ENCODE measurements at places on chromosomes 7 and 10. TPM values are rescaled to one million over a fixed set of nuclear protein-coding genes. Genes with fewer than 3 reads are reported as not detected.

Gene RHOBTB1
- 0.76 TPM for total RNA-seq

Gene EMX2
- not detected for total RNA-seq

Gene PDK4
- total RNA-seq, result 1.5 TPM

DNA sequence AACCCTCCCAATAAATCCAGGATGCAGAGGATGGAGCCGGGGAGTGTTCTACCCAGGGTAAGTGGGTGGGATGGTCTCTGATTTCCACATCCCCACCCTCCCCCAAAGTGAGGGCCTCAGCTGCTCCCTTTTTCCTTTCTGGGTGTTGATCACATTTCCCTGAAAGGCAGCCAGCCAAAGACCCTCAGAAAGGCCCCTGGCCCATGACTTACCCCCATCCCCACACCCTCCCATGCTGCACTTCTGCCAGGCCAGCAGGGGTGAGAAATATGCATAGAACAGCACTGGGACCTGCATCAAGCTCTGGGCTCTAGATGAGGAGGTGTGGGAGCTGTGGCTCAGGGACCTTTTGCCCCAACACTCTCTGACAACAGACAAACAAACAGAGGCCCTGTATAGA, 927.3 kb upstream of the ZNF722 start:
- ATAC-seq, result no peak

DNA sequence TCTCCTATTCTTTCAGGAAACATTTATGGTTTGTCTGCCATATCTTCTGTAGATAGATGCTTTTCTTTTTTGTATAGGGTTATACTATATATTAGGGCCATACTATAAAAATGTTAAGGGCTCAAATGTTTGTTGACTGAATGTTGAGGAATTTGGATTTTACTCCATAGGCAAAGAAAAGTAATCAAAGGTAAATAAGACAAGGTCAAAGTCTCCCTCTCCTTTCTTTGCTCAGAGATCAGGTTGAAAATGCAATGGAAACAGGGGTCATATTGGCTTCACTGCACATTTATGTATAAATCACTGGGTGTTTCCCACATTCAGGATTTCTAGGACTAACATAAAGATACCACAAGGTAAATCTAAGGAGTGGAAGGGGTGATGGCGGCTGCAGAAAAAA, 291.4 kb upstream of the FZD8 start:
- ATAC-seq, result no peak

GRCh38 chr7:89773611-89774010, 380.7 kb upstream of the STEAP1 start:
- ATAC-seq, result no peak

DNA sequence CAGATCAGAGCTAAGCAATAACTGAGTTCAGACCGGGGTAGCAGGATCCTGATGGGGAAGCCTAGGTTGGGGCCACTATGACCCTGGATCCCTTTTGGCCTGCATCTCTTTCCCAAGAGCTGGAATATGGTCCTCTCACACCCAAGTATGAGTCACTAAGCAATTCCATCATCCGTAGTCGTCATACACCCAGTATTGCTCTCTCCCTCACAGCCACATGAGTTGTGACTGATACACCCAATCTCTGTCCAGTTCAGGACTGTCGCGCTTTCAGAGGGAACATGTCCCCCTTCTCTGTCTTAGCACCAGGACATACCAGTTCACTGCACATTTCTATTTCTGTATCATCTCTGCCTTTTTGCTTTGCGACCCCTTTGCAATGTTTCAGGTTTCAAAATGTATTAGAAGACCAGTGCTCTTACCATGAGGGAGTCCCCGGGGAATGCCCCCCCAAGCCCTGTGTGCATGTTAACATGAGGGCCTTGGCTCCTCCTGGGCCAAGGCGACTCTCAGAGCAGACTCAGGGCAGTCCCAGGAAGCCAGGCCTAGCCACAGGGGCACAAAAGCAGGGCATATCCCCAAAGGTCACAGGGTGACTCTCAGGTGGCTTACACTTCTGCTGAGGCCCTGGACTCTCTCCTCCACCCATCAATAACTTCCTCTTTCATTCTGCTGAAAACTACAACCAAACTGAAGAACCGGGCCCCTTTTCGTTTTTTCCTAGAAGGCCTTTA, 75.3 kb upstream of the SAMD8 start:
- ATAC-seq, result peak; percentile 34

GRCh38 chr7:33108554-33109004, 625 bp downstream of the RP9 start:
- peak; percentile 27 for ATAC-seq

DNA sequence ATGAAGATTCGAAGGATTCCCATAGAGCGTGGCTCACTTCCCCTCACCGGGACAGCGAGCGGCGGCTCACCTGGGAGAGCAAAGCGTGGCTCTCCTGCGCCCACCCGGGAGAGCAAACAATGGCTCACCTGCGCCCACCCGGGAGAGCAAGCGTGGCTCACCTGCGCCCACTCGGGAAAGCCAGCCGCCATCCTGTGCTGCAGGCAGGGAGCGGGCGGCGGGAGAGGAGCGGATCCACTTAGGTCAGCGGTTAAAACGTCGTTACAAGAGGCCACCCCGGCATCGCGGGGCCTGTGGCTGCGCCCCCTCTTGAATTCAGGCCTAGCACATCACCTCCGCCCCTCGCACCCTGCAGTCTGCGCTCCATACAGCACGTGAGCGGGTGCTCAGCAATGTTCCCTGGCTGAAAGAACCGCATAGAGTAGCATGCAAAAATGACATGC, 461 bp upstream of the FIGNL1 start:
- no peak for ATAC-seq

GRCh38 chr10:103463499-103463898, 4.8 kb upstream of the CALHM1 start:
- ATAC-seq, result no peak

DNA sequence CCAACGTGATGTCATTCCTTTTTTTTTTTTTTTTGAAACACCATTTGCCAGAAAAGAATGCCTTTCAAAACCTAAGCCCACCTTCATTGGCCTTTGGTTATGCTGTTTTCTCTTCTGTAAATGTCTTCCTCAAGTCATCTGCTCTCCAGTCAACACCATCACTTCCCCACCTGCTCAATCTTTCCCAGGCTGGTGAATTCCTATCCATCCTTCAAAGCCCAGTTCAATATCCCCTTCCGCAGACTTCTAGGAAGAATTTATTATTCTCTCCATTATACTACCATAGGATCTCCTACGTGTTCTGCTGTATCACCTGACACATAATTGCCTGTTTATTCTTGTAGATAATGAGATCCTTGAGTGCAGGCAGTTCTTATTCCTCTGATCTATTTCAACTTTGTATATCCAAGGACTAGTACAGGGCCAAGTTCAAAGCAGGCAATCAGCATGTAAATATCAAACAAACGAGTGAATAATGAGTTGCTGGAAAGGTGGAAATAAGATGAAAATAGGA, 73.5 kb upstream of the PRR15 start:
- ATAC-seq, result no peak

- ATAC-seq, result no peak
Measured at GRCh38 chr7:68474661-68475216, 1123.5 kb upstream of the AUTS2 start.

DNA sequence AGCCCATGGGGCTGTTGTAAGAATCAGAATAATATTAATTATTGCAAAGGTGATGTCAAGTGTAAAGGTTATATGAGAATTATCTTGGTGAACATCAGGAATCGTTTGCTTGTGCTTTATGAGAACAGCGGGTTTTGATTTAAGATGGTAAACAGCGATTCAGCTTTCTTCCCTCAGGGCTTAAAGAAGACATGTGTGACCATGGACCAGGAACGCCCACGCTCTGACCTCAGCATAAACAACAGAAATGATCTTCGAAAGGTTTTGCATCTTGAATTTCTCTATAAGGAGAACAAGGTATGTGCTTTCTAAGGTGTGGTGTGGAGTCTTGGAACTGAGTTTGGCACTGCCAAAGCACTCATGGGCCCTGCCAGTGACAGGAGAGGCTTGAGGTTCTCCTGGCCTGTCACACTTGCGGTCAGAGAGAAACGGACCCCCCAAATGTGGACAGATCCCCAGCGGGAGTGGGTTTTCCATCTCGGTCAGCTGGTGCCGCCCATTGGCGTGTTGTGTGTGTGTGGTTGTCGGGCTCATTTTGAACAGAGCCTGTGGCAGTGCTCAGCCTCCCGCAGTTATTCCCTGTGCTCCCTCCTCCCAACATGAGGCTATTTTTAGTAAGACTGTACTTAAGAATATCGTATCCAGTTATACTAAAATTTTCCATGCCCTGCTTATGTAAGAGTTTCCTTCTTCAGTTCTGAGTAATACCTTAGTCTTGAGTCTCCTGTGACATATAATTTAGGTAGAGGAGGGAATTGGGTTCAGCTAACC, 7.2 kb downstream of the MINDY4 start:
- ATAC-seq, result no peak

GRCh38 chr10:84685047-84685660, 356.8 kb downstream of the CCSER2 start:
- no peak for ATAC-seq

DNA sequence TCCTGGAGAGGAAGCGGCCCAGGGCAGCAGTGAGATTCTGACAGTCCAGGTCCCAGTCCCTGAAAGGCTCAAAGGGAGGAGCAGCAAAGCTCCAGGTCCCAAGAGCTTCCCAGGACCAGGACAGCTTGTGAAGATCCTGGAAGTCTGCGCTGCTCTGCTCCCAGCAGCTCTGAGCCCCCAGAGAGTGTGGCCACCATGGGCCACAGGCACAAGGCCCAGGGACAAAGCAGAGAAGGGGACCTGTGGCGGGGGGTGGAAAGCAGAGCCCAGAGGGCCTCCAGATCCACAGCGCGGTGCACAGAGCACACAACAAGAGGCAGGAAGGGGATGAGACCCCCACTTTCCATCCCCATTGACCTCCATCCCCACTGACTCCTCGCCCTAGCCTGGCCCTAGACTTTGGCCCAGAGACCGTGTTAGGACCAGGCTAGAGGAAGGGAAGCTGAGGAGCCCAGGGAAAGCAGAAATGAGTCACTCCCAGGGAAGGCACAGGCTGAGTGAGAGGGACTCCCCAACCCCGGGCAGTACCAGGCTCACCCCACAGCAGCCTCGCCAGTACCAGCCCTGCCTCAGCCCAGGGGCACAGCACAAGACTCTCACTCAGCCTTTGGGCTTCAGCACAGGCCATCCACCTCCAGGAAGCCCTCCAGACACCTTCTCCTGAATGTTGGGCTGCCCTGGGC, 75.5 kb downstream of the GRID1 start:
- no peak for ATAC-seq

DNA sequence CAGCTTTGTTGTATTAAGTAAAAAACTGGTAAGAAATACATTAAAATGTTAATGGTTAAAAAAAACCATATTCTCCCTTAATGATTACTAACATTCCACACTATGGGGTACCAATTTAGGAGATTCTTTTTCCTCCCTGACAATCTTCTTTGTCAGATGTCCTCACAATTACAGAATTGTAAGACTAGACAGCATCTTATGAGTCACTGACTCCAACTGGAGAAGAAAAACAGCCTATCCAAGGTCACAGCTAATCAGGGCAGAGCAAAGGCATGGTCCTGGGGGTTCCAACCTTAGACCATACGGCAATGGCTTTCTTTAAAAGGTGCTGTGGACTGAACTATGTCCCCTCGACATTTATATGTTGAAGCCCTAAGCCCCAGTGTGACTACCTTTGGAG, 127.6 kb downstream of the DLG5 start:
- ATAC-seq, result no peak
